ENCODE measurements at places on chromosomes 1 and 21.

- DNase-seq = no peak
Measured at GRCh38 chr21:36854391-36854790, 112.1 kb downstream of the HLCS start.

GRCh38 chr1:94553323-94553730 is 11.8 kb upstream of the F3 start:
- DNase-seq = no peak

GRCh38 chr1:45557422-45557944 is 6.9 kb downstream of the AKR1A1 start:
- DNase-seq = no peak

DNA sequence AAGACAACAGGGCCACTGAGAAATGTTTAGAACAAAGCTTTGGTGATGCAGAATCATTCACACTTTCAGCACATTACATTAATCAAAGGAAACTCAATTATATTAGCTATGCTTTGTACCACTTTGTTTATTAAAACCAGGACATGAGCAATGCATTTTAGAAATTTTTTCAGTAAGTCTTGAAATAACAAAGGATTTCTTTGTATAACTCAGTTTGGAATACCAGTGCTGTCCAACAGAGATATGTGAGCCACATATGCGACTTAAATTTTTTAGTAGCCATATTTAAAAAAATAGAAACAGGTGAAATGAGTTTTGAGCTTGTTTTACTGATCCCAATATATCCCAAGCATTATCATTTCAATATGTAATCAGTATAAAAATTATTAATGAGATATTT is 18.8 kb upstream of the F3 start:
- DNase-seq = no peak
